Suprapubic skin (tissue), 4 donors: ENCODE measurements at places on chromosomes 5 and 9.

GRCh38 chr5:112649882-112650281 lies 87.8 kb upstream of the APC start:
- H3K27me3 ChIP-seq = no peaks in the 10 kb centered on the region
- peaks cover 3% of the 10 kb centered on the region for H3K4me1 ChIP-seq
- no peak overlapping the region for H3K4me3 ChIP-seq
- H3K27ac ChIP-seq = no peak overlapping the region
- DNase-seq = no peak

DNA sequence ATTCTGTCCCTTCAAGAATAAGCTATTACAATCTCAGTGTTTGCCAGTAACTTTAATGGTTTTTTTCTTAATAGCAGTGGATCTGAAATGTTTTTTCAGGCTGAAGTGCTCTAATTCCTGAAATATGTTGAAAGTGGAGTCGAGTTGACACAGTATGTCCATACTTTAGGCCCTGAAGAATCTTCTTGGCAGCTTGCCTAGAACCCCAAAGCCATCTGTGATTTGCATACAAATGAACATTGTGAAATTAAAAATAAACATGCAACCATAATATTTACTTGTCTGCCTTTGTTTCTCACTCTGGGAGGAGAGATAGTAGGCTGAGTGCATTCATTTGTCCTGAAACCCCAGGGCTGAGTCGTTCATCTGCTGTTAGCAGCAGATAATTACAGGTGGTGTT lies 152.7 kb downstream of the ADCY2 start:
- H3K27me3 ChIP-seq = no peaks in the 10 kb centered on the region
- DNase-seq = no peak
- H3K4me3 ChIP-seq = no peak overlapping the region
- no peak overlapping the region for H3K27ac ChIP-seq
- no peaks in the 10 kb centered on the region for H3K36me3 ChIP-seq

DNA sequence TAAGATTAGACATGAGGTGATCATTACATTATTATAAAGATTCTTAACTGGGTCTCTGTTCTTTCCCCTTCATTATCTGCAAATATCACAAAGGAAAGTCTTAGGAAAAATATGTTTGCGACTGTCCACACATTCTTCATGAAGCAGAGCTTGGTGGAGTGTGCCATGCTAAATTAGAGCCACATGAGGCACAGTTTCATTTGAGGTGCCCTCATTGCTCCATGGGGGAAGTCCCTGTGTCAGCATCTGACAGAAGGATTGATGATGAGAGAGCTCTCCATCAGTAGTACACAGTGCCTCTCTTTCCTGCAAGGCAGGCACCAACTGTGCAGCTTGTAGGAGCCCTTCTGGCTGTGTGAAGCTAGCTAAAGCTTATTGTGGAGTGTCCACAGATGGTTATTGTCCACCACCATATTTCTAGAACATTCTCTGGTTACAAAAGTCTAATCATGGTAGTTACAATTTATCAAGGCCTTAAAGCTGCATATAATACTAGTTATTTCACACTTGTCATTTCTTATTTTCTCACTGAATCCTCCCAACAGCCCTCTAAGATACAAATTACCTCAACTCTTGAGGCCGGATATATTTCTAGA lies 63.9 kb downstream of the C9orf152 start:
- no peak for DNase-seq
- H3K36me3 ChIP-seq = no peaks in the 10 kb centered on the region
- H3K27ac ChIP-seq = no peak overlapping the region
- peaks cover 48% of the 10 kb centered on the region for H3K4me1 ChIP-seq
- no peak overlapping the region for H3K4me3 ChIP-seq

- peaks cover 16% of the 10 kb centered on the region for H3K4me1 ChIP-seq
- no peak for DNase-seq
- H3K4me3 ChIP-seq = peak overlapping the region; percentile 79
- H3K27me3 ChIP-seq = no peaks in the 10 kb centered on the region
- peaks cover 29% of the 10 kb centered on the region for H3K36me3 ChIP-seq
These were observed 606 bp downstream of the TBC1D13 start for GRCh38 chr9:128787659-128788058.

DNA sequence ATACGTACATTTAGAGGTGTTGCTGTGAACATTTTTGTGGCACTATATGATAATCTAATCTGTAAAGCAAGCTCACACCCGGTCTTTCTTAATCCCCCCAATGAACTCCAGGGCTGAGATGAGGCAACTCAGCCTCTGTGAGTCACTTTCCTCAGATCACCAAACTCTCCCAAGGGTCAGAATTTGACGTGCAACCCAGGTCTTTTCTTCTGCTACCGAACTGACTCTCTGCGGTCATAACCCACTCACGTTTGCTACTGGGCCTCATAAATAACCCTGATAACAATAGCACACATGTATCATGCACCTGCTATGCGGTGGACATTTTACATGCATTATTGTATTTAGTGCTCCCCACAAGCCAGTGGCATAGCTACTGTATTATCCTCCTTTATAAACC lies 153.1 kb downstream of the DROSHA start:
- no peaks in the 10 kb centered on the region for H3K27me3 ChIP-seq
- no peak overlapping the region for H3K4me3 ChIP-seq
- no peaks in the 10 kb centered on the region for H3K36me3 ChIP-seq
- no peak for DNase-seq
- H3K4me1 ChIP-seq = no peaks in the 10 kb centered on the region

GRCh38 chr9:130782886-130783530 lies 52.0 kb upstream of the ABL1 start:
- no peak for DNase-seq
- no peaks in the 10 kb centered on the region for H3K27me3 ChIP-seq
- H3K4me3 ChIP-seq = no peak overlapping the region
- H3K36me3 ChIP-seq = no peaks in the 10 kb centered on the region
